T-helper 22 cell (primary cell): ENCODE measurements at places on chromosomes 2 and 18.

DNA sequence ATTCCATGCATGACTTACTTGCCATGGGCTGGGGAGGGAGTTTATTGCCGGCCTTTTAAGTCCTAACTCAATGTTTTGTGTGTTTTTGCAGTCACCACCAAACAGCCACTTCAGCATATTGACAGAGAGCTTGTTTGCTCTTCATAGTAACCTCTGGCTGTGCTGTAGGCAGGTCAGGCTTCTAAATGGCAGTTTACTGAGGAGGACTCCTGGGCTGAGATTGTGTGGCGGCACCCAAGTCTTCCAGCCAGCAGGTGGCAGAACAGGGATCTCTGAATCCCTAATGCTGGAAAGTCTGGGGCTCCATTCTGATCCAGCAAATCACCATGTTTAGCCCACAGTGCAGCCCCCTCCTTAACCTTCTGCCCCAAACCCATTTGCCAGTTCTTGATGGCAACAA lies 121.2 kb downstream of the CAPN13 start:
- no peak for DNase-seq

GRCh38 chr2:60483401-60483800 lies 70.1 kb downstream of the BCL11A start:
- no peak for DNase-seq

DNA sequence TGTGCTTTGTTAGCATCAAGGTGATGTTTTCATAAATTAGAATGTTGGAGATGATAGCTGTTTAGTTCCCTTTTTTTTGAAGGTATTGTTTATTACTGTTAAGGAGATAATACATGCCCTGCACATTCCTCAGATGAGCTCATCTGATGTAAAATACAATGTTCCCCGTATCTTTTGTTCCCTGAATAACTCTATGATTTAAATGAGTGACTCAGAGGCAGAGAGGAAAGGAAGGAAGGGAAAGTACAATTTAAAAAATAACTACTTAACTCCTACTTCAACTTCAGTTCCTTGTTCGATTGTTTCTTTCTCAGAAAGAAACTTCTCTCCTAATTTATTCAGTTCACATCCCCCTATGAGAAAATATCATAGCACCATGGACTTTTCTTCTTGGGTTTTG lies 208.7 kb downstream of the KCNE4 start:
- no peak for DNase-seq

DNA sequence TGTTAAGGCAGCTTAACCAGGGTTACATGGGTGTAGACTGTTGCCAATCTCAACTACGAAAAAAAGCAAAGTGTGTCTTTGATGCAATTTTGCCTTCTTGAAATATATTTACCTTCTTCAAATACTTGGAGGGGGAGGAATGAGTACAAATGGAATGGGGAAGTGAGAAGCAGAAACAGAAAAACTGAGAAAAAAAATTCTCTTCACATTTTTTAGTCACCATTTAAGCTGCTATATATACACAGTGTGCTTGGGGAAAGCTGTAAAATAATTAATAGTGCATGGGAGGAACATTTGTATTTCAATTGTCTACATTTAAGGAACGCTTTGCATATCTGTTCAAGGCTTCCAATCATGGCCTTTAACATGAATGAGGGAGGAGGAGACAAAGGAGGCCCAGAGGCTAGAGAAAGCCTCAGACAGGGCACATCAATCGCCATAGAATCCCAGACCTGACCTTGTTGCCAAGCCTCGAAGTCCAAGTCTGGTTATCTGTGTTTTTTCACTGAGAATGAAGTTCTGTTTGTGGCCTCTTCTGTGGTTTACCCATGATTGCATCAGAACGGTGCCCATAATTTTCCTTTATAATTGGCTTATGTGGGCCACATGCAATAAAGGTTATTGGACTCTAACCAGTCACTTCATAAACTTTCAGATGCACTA lies 158.6 kb downstream of the PIK3C3 start:
- no peak for DNase-seq

- DNase-seq, result no peak
Measured at GRCh38 chr2:75403991-75404428, 156.7 kb downstream of the EVA1A start.

DNA sequence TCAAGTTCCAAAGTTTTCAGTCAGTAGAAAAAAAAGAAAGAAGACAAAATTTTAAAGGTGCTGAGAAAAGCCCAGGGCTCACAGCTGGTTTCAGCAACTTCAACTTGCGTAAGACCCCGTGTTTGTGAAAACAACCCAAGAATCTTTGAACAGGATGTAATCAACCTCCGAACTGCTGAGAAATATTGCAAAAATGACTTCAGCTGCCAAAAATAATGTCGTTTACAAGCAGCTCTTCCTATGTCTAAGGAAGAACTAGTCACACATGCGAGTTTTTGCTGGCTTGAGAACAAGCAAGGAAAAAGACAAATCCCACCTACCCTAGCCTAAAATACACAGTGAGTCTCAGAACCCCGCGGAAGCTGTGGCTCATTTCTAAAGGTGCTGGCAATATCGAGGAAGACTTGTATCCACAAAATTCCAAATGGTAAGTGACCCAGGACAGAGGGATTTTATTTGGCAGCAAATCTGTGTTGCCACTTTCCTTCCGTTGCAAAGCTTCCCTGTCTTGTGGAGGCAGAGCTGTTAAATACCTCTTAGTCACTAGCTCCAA lies 59.8 kb upstream of the SLC8A1 start:
- DNase-seq, result no peak

DNA sequence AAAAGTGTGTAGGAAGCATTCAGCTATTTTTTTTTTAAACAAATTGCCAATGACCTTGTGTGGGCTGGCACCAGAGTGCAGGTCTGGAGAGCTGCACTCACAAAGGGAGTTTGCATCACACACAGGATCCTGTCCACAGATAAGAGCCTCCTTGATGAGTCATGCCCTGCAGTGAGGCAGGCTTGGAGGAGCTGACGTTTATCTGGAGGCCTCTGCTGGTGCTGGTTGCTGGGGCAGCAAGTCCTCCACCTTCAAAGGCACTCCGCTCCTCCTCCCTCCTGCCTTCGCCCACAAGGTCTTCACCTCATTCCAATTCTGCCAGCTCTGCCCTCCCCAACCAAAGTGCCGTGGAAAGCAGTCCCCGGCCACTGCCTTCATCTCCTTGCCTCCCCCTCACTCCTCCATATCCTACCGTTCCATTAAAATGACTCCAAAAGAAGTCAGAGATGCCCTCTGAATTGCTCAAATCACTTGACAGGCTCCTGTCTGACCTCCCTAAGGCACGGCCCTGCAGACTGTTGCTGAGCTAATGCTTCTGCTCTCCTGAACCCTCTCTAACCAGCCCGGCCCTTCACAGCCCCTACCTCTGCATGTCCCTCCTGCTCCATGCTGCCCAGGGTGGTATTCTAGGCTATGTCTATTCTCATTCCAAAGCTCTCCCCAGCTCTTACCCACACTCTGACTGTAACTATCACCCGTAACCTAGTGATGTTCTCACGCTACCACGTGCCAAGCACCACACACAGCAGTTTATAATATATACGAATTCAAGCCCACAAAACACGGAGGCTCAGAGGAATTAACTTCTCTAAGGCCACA lies 30.9 kb downstream of the LONRF2 start:
- DNase-seq, result peak; percentile 71
